ENCODE measurements at places on chromosomes 13 and 19.

DNA sequence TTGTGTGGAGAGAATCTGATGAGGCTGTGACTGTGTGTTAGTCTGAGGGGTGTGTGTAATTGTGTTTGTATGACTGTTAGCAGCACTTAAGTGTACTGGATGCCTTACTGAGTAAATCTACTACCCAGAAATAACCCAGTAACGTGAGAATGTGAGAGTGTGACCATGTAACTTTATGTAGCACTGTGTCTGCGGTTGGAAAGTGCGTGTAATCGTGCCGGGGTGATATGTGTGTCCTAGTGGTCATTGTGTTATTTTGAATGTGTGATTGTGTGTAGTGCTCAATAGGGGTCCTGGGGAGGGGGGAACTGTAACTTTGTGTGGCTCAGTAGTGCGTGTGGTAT, 550 bp downstream of the ZNF383 start:
- no peak for DNase-seq

DNA sequence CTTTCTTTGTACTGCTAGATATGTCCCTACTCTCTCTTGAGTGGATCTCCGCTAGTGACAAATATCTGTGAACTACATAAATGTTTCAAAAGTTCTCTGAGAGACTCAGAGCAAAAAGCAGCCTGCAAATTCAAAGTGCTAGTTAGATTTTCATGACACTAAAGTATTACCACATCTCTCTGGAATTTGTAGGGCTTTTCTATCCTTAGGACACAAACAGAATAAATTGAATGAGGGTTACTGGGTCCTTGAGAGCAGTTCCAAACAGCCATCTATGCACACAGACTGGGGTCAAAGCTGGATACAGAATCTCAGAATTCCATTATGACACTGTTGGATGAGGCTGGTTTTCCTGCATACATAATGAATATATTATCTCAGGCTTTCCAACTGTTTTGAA, 953.2 kb downstream of the DIAPH3 start:
- DNase-seq, result no peak

- no peak for DNase-seq
Measured at GRCh38 chr13:39565036-39565949, 37.7 kb downstream of the LHFPL6 start.

- no peak for DNase-seq
Measured at GRCh38 chr19:50402544-50403301, 16.0 kb upstream of the SPIB start.

DNA sequence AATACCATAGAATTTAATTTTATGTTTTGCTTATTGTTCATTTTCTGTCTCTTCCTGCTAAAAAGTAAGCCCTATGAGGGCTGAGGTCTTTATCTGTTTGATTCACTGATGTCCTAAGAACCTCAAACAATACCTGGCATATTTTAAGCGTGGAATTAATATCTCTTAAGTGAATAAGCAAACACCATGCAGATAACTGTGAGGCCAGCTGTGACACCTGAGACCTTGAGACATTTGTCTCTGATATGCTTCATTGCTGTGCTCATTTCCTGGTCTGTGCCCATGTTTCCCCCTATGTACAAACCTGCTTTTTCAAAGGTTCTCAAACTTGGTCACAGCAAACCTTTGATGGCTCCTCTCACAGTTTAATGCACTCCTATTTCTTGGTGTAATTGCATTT, 254.6 kb downstream of the COG6 start:
- DNase-seq, result no peak

GRCh38 chr13:42123600-42123999, 75.2 kb downstream of the DGKH start:
- DNase-seq, result no peak

Measured in substantia nigra (tissue), 51 donors.